Activated CD4-positive, alpha-beta T cell treated with anti-CD3 and anti-CD28 coated beads, Interleukin-2, amount 10 ng/mL, durations not matched to agents 7 days and 5 days (primary cell): ENCODE measurements at places on chromosomes 11 and 22. TPM values are rescaled to one million over a fixed set of nuclear protein-coding genes. Genes with fewer than 3 reads are reported as not detected.

- DNase-seq = no peak
- H3K27me3 ChIP-seq = no peaks in the 10 kb centered on the region
- no peak overlapping the region for H3K4me3 ChIP-seq
- peaks cover 37% of the 10 kb centered on the region for H3K4me1 ChIP-seq
- no peak overlapping the region for H3K27ac ChIP-seq
Measured at GRCh38 chr11:2306877-2307500, 5.2 kb downstream of the TSPAN32 start.

GRCh38 chr11:68809506-68809905, 32.2 kb downstream of the CPT1A start:
- no peak overlapping the region for H3K27ac ChIP-seq
- H3K36me3 ChIP-seq = peaks cover 14% of the 10 kb centered on the region
- no peaks in the 10 kb centered on the region for H3K4me1 ChIP-seq
- H3K4me3 ChIP-seq = no peak overlapping the region

GRCh38 chr11:636511-637332, at the start of gene DRD4:
Gene DRD4, plus strand, starts transcription at chr11:637269. Its CDS starts 36 bp downstream, at chr11:637305.
- H3K27ac ChIP-seq = peak within 1 kb of the TSS; percentile 50
- H3K4me1 ChIP-seq = peaks cover 11% of the 10 kb centered on the region
- no peaks in the 10 kb centered on the region for H3K36me3 ChIP-seq
- H3K27me3 ChIP-seq = peaks cover 37% of the 10 kb centered on the region
- DNase-seq = no peak

- H3K27me3 ChIP-seq = no peaks in the 10 kb centered on the region
- no peaks in the 10 kb centered on the region for H3K36me3 ChIP-seq
- DNase-seq = no peak
- no peak overlapping the region for H3K4me3 ChIP-seq
- no peaks in the 10 kb centered on the region for H3K4me1 ChIP-seq
- no peak overlapping the region for H3K27ac ChIP-seq
Measured at GRCh38 chr11:133024301-133024700, 508.0 kb downstream of the OPCML start.

DNA sequence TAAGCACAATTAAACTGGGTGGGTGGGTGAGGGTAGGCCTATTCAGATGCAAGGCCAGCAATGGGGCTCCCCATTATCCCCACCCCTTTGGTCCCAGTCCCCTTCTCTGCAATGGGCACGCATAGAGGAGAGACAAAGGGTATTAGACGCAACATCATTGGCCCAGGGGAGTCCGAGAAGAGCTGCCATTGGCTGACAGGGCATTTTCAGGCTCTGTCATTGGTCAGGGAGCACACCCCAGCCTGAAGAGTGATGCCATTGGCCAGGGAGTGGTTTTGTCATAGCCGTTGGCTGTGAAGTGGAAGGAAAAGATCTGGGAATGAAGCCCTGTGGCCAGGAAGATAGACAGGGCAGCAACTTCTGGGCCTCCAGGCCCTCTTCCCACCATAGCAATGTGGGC, 2.8 kb upstream of the TRIM3 start:
- DNase-seq = no peak
- peaks cover 41% of the 10 kb centered on the region for H3K4me1 ChIP-seq
- peaks cover 6% of the 10 kb centered on the region for H3K27me3 ChIP-seq
- peaks cover 15% of the 10 kb centered on the region for H3K36me3 ChIP-seq

DNA sequence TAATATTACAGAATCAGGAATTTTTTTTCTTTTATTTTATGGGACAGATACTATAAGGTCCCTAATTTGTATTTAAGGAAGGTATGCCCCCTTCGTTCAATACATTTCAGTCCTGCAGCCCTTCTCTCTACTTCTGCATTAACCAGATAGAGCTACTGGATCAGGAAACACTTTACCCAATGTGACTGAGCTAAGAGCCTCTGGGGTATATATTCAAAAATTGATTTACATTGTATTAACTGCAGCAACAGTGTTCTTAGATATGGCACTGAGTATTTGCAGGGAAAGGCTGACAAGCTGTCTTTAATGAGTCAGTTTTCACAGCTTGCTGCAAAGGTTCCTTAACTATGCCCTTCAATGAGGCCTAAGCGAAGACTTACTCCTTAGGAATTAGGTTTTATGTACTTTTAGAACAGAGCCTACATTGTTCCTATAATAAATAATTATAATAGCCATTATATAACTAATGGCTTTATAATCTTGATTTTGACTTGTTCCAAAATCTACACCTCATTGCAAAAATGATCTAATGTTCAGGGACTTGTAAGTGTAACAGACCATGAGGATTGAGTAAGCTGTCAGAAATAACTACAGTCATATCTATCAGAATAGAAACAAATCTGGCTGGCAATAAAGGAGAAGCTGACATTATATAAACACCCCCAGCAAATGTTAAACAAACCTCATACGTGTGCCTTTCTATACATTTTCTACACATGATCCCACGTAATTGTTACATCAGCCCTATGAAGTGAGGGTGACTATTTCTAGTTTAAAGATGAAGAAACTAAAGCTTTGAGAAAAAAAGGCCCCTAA, 55.0 kb downstream of the DDI1 start:
- H3K36me3 ChIP-seq = no peaks in the 10 kb centered on the region
- no peak for DNase-seq
- H3K27me3 ChIP-seq = no peaks in the 10 kb centered on the region

- no peaks in the 10 kb centered on the region for H3K27me3 ChIP-seq
- DNase-seq = no peak
- H3K36me3 ChIP-seq = peaks cover 52% of the 10 kb centered on the region
- no peak overlapping the region for H3K4me3 ChIP-seq
- H3K4me1 ChIP-seq = peaks cover 42% of the 10 kb centered on the region
Measured at GRCh38 chr22:45336971-45337431, 27.3 kb downstream of the FAM118A start.

GRCh38 chr11:19121646-19122045, 4.7 kb downstream of the ZDHHC13 start:
- no peak overlapping the region for H3K27ac ChIP-seq
- H3K4me3 ChIP-seq = no peak overlapping the region
- peaks cover 44% of the 10 kb centered on the region for H3K4me1 ChIP-seq
- peaks cover 42% of the 10 kb centered on the region for H3K36me3 ChIP-seq
- no peaks in the 10 kb centered on the region for H3K27me3 ChIP-seq

DNA sequence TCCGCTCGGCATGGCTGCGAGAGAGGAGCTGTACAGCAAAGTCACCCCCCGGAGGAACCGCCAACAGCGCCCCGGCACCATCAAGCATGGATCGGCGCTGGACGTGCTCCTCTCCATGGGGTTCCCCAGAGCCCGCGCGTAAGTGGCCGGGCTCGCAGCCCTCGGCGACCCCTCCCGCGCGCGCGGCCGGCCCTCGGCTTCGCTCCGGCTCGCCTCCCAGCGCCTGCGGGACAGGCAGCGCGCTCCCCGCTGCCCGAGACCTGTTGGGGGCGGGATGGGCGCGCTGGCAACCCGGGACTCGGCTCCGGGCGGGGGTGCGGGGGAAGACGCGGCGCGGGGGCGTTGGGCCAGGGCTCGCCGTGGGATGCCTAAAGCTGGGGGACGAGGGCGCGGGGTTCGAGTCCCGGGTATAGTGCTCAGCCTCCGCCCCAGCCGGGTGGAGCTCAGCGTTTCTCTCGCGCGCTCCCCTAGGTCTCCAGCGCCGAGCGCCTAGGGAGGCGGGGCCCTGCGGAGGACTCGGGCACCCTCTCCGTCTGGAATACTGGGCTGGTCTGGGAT, 630 bp downstream of the UBASH3B start:
- peaks cover 44% of the 10 kb centered on the region for H3K27me3 ChIP-seq
- peak overlapping the region; percentile 89 for H3K4me3 ChIP-seq
- H3K36me3 ChIP-seq = no peaks in the 10 kb centered on the region
- peak overlapping the region; percentile 82 for H3K27ac ChIP-seq
- peaks cover 17% of the 10 kb centered on the region for H3K4me1 ChIP-seq
- DNase-seq = peak; percentile 35

DNA sequence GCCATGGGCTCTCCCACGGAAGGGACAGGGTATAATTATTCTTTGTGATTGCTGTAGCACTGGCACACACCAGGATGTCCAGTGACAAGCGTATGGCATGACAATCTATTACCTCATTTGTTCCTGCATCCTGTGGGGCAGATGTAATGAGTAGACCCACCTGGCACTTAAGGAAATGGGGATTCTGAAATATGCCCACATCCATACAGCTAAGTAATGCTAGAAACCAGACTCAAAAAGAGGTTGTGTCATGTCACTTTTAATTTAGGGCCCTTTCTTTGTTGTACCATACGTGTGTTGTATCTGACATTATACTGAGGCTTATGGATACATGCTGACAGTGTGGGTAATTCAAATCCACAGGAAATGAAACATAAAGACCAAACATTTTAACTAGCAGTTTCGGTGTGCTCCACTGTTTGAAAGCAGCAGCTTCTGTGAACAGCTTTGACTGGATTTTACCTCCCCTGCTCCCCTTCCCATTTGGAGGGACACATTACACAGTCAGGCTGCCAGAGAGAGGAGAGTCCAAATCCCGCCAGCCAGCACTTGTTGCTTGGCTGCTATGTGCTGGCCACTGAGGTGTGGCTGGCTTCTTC, 21.2 kb downstream of the GRAMD1B start:
- H3K4me3 ChIP-seq = peak overlapping the region; percentile 5
- DNase-seq = peak; percentile 20

GRCh38 chr22:43114958-43115357, 4.4 kb downstream of the BIK start:
- peaks cover 15% of the 10 kb centered on the region for H3K4me1 ChIP-seq
- H3K27me3 ChIP-seq = peaks cover 15% of the 10 kb centered on the region
- H3K36me3 ChIP-seq = no peaks in the 10 kb centered on the region
- no peak overlapping the region for H3K4me3 ChIP-seq
- no peak overlapping the region for H3K27ac ChIP-seq

DNA sequence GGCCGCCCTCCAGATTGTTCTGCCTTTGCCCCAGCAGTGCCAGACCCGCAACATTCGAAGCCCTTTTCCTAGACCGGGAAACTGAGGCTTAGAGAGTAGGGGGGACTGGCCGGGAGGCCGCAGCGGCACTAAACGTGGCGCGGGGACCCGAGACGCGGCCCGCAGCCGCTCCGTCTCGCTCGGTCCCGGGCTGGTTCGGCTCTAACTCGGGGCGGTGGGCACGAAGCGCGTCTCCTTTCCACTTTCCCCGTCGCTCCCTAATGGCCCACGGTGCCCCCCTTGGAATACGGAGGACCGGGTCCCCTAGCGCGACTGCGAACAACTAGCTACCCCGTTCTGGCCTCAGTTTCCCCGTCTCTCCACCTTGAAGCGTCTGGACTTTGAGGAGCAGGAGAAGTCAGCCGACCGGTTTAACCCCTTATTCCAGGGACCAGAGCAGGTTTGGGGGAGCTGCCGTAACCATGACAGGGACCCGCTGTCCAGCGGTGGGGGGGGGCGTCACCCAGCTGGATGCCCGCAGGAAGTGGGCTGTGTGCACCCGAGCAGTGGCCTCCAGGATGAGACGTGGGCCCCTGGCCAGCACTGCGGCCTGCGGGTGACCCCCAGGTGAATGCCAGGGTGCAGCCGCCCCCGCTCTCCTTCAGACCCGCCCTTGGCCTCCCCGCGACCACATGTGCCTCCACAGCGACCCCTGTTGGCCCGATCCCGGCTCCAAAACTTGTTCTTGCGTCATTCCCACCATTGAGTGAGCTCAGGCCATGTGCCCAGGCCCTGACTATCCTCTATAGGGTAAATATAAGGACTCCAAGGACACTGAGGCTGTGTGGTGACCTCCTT, 1.1 kb downstream of the CDC42EP1 start:
- no peaks in the 10 kb centered on the region for H3K36me3 ChIP-seq
- H3K27ac ChIP-seq = no peak overlapping the region
- peaks cover 17% of the 10 kb centered on the region for H3K4me1 ChIP-seq
- H3K4me3 ChIP-seq = no peak overlapping the region

DNA sequence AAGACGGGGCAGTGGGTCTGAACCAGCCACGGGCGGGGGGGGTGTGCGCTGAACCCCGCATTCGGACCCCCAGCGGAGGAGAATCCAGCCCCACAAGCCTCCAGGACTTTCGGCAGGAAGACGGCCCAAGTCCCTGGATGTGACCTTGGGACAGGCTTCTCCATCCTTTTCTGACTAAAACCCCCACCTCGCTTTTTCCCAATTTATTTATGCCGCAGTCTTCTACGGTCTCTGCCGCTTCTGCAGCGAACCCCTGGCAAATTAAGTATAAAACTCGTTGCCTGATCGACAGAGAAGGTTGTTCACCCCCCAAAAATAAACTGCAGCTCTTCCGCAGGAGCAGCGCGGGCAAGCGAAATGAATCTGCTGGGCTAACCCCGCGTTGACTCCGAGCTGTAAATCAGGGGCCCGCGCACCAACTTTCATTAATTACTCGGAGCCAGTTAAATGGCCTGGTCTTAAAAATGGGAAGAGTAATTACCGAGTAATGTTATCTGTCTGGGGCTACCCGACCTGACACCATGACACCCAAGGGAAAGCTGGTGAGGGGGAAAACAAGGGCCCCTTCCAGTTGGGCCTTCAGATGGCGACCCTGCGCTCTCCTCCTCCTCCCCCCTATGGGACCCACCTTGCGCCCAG, 6.6 kb downstream of the WT1 start:
- H3K4me1 ChIP-seq = peaks cover 5% of the 10 kb centered on the region
- H3K27ac ChIP-seq = no peak overlapping the region
- H3K36me3 ChIP-seq = no peaks in the 10 kb centered on the region
- peaks cover 97% of the 10 kb centered on the region for H3K27me3 ChIP-seq
- H3K4me3 ChIP-seq = no peak overlapping the region
- no peak for DNase-seq

- peaks cover 34% of the 10 kb centered on the region for H3K4me1 ChIP-seq
- DNase-seq = peak; percentile 34
- H3K27me3 ChIP-seq = no peaks in the 10 kb centered on the region
- H3K36me3 ChIP-seq = peaks cover 16% of the 10 kb centered on the region
- H3K4me3 ChIP-seq = no peak overlapping the region
- no peak overlapping the region for H3K27ac ChIP-seq
Measured at GRCh38 chr11:72041364-72042063, 38.8 kb downstream of the NUMA1 start.

- peaks cover 8% of the 10 kb centered on the region for H3K36me3 ChIP-seq
- H3K27ac ChIP-seq = peak overlapping the region; percentile 92
- H3K27me3 ChIP-seq = peaks cover 2% of the 10 kb centered on the region
- DNase-seq = no peak
Measured at GRCh38 chr22:46251816-46252380, 1.8 kb upstream of the CDPF1 start.

GRCh38 chr22:26437694-26438392, 8.8 kb downstream of the ASPHD2 start:
- no peak overlapping the region for H3K27ac ChIP-seq
- H3K27me3 ChIP-seq = no peaks in the 10 kb centered on the region
- DNase-seq = no peak
- H3K4me3 ChIP-seq = no peak overlapping the region

GRCh38 chr11:130847517-130847916, 68.8 kb downstream of the SNX19 start:
- no peak overlapping the region for H3K27ac ChIP-seq
- peaks cover 2% of the 10 kb centered on the region for H3K27me3 ChIP-seq
- DNase-seq = no peak
- no peaks in the 10 kb centered on the region for H3K36me3 ChIP-seq
- no peaks in the 10 kb centered on the region for H3K4me1 ChIP-seq
- H3K4me3 ChIP-seq = no peak overlapping the region

- H3K4me3 ChIP-seq = peak overlapping the region; percentile 78
- H3K27ac ChIP-seq = peak overlapping the region; percentile 92
- no peaks in the 10 kb centered on the region for H3K27me3 ChIP-seq
- no peak for DNase-seq
Measured at GRCh38 chr11:71999362-71999761, 653 bp downstream of the IL18BP start.

MRGPRX4 gene
- not detected for total RNA-seq

C11orf16 gene
- not detected for total RNA-seq

ANO1 gene
- not detected for total RNA-seq

CHADL gene
- total RNA-seq = 0.35 TPM

CARD18 gene
- not detected for total RNA-seq

SPTBN2 gene
- 0.35 TPM for total RNA-seq

FAM111B gene
- total RNA-seq = 106 TPM

VEGFB gene
- 51.1 TPM for total RNA-seq

OR6Q1 gene
- not detected for total RNA-seq
